ENCODE measurements at places on chromosomes 12 and 14. TPM values are rescaled to one million over a fixed set of nuclear protein-coding genes. Genes with fewer than 3 reads are reported as not detected.

SOS2 gene
- polyA plus RNA-seq, result 36.2 TPM

RASSF8 gene
- polyA plus RNA-seq, result 32.5 TPM

GRCh38 chr12:100661300-100661951 lies 87.9 kb downstream of the GAS2L3 start:
- DNase-seq, result no peak

- no peak for DNase-seq
Measured at GRCh38 chr12:108635201-108635996, 1.7 kb upstream of the SELPLG start.

ALX1 gene
- not detected for polyA plus RNA-seq

- DNase-seq, result no peak
Measured at GRCh38 chr12:107668320-107669098, 17.1 kb upstream of the PWP1 start.

GPR132 gene
- 1.3 TPM for polyA plus RNA-seq

KRT82 gene
- polyA plus RNA-seq, result not detected

- DNase-seq, result no peak
Measured at GRCh38 chr14:58677517-58677916, 39.8 kb downstream of the DACT1 start.

GRCh38 chr14:58535044-58535443 lies 102.7 kb upstream of the DACT1 start:
- DNase-seq, result no peak

CCDC177 gene
- polyA plus RNA-seq, result not detected

- DNase-seq, result no peak
Measured at GRCh38 chr14:63544591-63545299, 1.6 kb upstream of the PPP2R5E start.
